Naive thymus-derived CD8-positive, alpha-beta T cell (primary cell): ENCODE measurements at places on chromosomes 6 and 20. TPM values are rescaled to one million over a fixed set of nuclear protein-coding genes. Genes with fewer than 3 reads are reported as not detected.

The DPPA5 gene
- not detected for polyA plus RNA-seq

The SERINC3 gene
- polyA plus RNA-seq = 163 TPM

The TRAPPC3L gene
- not detected for polyA plus RNA-seq

The ROMO1 gene
- 381 TPM for polyA plus RNA-seq

The MRS2 gene
- 13.2 TPM for polyA plus RNA-seq

The C20orf202 gene
- polyA plus RNA-seq = not detected

The ILRUN gene
- polyA plus RNA-seq = 14.5 TPM

The BPIFA1 gene
- polyA plus RNA-seq = not detected

The JAG1 gene
- polyA plus RNA-seq = 0.06 TPM

The RNF39 gene
- 0.10 TPM for polyA plus RNA-seq

The OR2J3 gene
- polyA plus RNA-seq = not detected
